HepG2 (cell line): ENCODE measurements at places on chromosomes 7 and 10. TPM values are rescaled to one million over a fixed set of nuclear protein-coding genes. Genes with fewer than 3 reads are reported as not detected.
A peak's percentile ranks its signal among the peaks of the same experiment; 100 is the strongest.

DNA sequence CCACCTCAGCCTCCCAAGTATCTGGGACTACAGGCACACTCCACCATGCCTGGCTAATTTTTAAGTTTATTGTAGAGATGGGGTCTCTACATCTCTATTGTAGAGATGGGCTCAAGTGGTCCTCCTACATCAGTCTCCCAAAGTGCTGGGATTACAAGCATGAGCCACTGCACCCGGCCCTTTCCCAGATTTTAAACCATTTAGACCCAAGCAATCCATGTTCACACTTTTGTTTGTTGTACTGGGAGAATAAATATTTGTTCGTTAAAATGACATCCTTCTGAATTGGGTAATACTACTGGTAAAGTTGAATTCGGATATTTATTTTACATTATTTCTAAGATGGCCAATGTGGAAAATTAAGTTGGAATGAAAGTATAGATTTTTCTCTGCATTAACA, 52.7 kb downstream of the MINPP1 start:
- H3K36me3 ChIP-seq: no peaks in the 10 kb centered on the region
- DNase-seq: no peak
- no peak overlapping the region for H3K27ac ChIP-seq
- no peaks in the 10 kb centered on the region for H3K27me3 ChIP-seq
- H3K4me3 ChIP-seq: no peak overlapping the region

DNA sequence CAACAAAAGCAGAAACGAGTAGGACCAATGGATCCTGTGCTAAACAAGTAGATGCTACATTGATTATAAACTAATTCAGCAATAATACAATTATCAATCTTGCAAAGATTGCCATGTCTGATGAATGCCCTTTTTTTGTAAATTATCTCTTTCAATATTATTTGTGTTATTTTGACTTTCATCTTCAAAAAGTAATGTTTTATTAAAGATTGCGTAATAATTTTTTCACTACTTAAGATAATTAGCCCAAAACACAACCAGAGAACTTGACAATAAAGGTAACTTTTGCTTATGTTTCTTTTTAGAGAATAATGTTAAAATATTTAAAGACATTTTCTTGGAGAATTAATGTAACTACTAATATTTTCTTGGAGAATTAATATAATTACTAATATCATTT, 553.8 kb upstream of the VSTM2A start:
- no peak for DNase-seq
- no peaks in the 10 kb centered on the region for H3K27me3 ChIP-seq
- no peak overlapping the region for H3K4me3 ChIP-seq
- H3K36me3 ChIP-seq: no peaks in the 10 kb centered on the region
- no peaks in the 10 kb centered on the region for H3K4me1 ChIP-seq
- H3K27ac ChIP-seq: no peak overlapping the region

- no peaks in the 10 kb centered on the region for H3K36me3 ChIP-seq
- H3K4me1 ChIP-seq: no peaks in the 10 kb centered on the region
- no peak overlapping the region for H3K27ac ChIP-seq
- no peak overlapping the region for H3K4me3 ChIP-seq
- no peaks in the 10 kb centered on the region for H3K27me3 ChIP-seq
- DNase-seq: no peak
Measured at GRCh38 chr7:121003986-121004685, 15.6 kb downstream of the CPED1 start.

DNA sequence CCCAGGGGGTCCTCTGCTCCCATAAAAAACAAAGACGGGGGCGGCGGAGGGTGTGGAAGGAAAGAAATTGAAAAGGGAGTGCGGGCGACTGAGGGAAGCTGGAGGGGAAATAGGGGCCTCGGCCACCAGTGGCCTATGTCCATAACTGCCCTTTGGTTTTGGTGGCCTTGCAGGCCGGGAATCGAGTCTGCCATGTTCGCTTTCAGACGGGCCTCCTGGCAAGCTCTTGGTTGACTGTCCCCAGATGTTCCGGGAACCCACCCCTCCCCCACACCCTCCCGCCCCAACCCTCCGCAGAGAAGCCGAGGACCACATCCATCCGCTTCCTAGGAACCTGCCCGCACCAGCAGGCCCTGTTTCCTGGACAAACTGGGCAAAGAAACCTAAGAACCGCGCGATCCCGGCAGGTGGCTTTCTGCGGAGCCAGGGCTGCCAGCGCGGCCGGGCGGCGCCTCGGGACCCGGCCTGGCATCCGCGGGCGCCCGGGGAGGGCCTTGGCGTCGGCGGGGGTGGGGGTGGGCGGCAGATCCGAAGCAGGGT, 20.0 kb upstream of the GATA3 start:
- no peak overlapping the region for H3K4me3 ChIP-seq
- no peak for DNase-seq
- peaks cover 16% of the 10 kb centered on the region for H3K27me3 ChIP-seq
- no peaks in the 10 kb centered on the region; the same call in 1 of the 2 replicates for H3K4me1 ChIP-seq
- no peak overlapping the region for H3K27ac ChIP-seq

- no peak overlapping the region for H3K4me3 ChIP-seq
- no peaks in the 10 kb centered on the region for H3K4me1 ChIP-seq
- H3K27ac ChIP-seq: no peak overlapping the region
- DNase-seq: no peak
- no peaks in the 10 kb centered on the region for H3K27me3 ChIP-seq
Measured at GRCh38 chr7:20825555-20825954, 38.9 kb upstream of the SP8 start.

DNA sequence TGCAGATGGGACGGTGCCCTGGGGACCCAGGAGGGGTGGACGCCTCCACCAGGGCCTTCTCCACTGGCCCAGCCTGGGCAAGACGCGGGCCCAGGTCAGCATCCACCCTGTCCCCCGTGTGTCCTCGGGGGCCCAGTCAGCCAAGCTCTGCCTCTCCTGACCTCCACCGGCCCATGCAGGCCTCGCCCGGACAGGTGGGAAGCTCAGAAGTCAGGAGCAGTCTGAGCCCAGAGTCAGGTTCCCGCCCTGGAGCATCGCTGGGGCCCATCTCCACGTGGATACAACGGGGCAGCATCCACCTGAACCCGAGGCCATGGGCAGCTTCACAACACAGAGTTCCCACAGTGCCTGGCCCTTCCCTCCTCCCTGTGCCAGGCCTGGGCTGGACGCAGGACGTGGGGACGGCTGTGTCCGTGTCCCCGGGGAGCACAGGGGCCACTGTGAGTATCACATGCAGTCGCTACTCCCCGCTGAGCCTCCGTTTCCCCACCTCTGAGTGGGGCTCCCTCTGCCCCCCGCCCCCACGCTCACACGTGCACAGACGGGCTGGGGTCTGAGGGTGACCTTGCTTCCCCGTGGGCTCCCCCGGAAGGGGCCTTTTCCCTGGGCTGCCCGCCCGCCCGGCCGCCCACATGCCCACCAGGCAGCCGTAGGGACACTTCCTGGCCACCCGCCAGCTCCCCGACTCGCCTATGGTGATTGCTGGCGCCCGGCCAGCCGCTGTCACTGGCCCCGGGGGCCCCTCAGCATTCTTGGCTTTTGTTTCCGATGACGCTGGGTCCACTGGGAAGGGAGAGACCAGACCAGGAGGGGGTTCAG, 64.3 kb downstream of the PDGFA start:
- H3K4me3 ChIP-seq: no peak overlapping the region
- no peak overlapping the region for H3K27ac ChIP-seq
- peaks cover 31% of the 10 kb centered on the region for H3K4me1 ChIP-seq
- no peaks in the 10 kb centered on the region for H3K36me3 ChIP-seq
- DNase-seq: peak; percentile 76

DNA sequence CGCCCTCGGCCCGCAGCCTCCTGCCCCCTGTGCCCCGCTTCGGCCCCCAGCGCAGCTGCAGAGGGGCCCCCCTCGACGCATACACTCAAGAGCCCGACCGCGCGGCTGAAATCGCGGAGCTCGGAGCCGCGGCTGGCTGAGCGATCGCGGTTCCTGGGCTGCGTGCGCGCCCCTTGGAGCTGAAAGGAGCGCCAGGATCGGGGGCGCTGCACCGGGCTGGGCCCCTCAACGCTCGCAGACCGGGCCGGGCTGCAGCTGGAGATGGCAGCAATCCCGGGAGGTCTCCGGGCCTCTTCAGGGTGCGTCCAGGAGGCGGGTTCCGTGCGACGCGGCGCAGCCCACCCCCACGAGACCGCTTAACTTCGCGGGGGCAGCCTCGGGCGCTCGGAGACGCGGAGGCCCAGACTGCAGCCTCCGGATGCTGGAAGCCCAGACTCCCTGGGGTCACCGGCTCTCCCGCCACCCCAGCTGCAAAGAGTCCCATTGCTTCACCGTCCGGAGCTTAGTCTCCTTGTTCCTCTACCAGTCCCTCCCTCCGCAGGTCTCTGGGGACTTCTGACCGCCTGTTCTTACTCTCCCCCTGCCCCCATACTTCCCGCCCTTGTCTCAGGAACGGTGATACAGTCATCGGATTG, 73.0 kb upstream of the LRRC4 start:
- peak overlapping the region; percentile 52 for H3K4me3 ChIP-seq
- no peak overlapping the region for H3K27ac ChIP-seq
- DNase-seq: no peak
- H3K27me3 ChIP-seq: peaks cover 19% of the 10 kb centered on the region; the same call in 2 of the 3 replicates

GRCh38 chr7:45229156-45229920, 71.7 kb downstream of the RAMP3 start:
- no peaks in the 10 kb centered on the region for H3K36me3 ChIP-seq
- H3K27me3 ChIP-seq: peaks cover 2% of the 10 kb centered on the region; the same call in 1 of the 2 replicates
- H3K4me3 ChIP-seq: no peak overlapping the region
- no peaks in the 10 kb centered on the region for H3K4me1 ChIP-seq
- no peak for DNase-seq

DNA sequence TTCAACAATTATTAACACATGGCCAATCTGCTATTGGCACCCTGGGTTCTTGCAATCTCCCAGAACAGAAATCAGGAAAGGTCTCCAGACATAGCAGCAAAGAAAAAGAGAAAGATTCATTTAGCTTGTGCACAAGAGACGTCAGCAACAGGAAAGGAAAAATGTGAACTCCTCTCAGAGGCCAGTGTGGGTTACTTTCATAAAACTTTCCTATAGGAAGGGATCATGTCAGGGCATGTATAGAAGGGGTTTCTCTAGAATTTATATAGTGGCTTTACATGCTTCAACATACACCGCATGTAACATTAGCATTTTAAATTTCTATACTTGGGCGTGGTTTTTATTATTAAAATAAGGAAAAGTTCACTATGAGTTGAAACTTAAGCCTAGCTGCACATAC, 725.1 kb downstream of the SORCS1 start:
- H3K27me3 ChIP-seq: no peaks in the 10 kb centered on the region
- DNase-seq: no peak
- H3K27ac ChIP-seq: no peak overlapping the region
- no peak overlapping the region for H3K4me3 ChIP-seq
- H3K4me1 ChIP-seq: no peaks in the 10 kb centered on the region

DNA sequence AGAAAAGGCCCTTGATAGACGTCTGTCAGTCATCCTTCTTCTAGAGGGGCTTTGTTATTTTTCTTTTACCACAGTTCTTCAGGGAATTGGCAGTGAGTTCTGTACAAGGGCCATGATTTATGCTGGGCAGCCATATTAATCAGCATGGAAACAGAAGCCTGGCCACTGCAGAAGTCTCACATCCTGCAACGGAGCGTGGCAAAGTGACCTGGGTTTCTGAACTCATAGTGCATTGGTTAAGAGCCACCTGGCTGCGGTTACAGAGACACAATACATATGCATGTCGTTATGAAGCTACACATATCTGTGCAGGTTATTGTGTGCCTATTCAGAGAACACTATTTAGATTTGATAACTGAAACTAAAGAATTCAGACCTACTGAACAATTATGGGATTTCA, 419.4 kb upstream of the CELF2 start:
- no peaks in the 10 kb centered on the region for H3K36me3 ChIP-seq
- H3K27ac ChIP-seq: no peak overlapping the region
- no peaks in the 10 kb centered on the region for H3K27me3 ChIP-seq

DNA sequence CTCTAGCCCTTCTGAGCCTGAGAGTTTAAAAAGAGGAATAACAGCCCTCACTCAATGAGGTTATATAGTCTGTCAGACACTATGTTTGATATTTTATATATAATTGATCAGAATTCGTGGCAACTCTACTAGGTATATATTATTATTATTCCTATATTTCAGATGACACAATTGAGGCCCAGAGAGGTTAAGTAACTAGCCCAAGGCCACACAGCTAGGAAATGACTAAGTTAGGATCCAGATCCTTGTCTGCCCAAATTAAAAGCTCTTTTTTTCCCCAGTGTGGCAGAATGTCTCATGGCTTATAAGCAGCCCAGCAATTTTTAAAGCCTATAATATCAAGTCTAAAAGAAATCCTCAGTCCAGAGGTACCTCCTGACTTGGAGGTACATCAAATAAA, 1119.9 kb upstream of the AUTS2 start:
- no peaks in the 10 kb centered on the region for H3K36me3 ChIP-seq
- H3K4me1 ChIP-seq: no peaks in the 10 kb centered on the region
- DNase-seq: no peak
- H3K27ac ChIP-seq: no peak overlapping the region
- H3K27me3 ChIP-seq: no peaks in the 10 kb centered on the region; the same call in 1 of the 2 replicates
- H3K4me3 ChIP-seq: no peak overlapping the region

DNA sequence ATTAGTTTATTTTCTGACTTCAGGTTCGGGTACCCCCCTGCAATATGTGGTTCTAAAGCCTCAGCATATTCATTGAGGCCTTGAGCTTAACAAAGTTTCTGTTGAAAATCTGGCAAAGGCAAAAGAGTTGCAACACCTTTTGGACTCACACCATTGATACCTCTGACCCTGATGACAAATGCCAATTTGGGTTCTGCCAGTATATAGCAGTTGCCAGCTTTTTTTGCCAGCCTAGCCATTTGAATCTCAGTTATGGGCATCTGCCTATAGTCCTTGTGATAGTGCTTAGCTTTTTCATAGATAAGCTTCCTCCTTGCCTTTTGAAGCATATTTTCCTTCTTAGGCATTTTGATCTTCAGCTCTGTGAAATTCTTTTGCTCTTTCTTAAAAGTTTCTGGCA, 31.9 kb downstream of the LIPJ start:
- no peaks in the 10 kb centered on the region for H3K36me3 ChIP-seq
- no peak for DNase-seq
- H3K4me3 ChIP-seq: no peak overlapping the region
- no peaks in the 10 kb centered on the region for H3K4me1 ChIP-seq

Gene BHLHA15
- 4.4 and 6.1 TPM in 2 replicates for total RNA-seq

Gene AMZ1
- not detected in 2 replicates for total RNA-seq

Gene DMBT1
- not detected in 2 replicates for total RNA-seq

Gene MYOZ1
- not detected in 2 replicates for total RNA-seq

Gene CHN2
- total RNA-seq: 23.5 and 28.6 TPM in 2 replicates

Gene VKORC1L1
- total RNA-seq: 13.9 and 17.3 TPM in 2 replicates

Gene SEMA4G
- total RNA-seq: 42.9 and 46.2 TPM in 2 replicates

Gene ABCA13
- total RNA-seq: not detected in 2 replicates

Gene ADAM12
- not detected in 2 replicates for total RNA-seq

Gene VAX1
- not detected in 2 replicates for total RNA-seq
